Nucleus accumbens (tissue), 56 donors: ENCODE measurements at places on chromosomes 12 and 14.

DNA sequence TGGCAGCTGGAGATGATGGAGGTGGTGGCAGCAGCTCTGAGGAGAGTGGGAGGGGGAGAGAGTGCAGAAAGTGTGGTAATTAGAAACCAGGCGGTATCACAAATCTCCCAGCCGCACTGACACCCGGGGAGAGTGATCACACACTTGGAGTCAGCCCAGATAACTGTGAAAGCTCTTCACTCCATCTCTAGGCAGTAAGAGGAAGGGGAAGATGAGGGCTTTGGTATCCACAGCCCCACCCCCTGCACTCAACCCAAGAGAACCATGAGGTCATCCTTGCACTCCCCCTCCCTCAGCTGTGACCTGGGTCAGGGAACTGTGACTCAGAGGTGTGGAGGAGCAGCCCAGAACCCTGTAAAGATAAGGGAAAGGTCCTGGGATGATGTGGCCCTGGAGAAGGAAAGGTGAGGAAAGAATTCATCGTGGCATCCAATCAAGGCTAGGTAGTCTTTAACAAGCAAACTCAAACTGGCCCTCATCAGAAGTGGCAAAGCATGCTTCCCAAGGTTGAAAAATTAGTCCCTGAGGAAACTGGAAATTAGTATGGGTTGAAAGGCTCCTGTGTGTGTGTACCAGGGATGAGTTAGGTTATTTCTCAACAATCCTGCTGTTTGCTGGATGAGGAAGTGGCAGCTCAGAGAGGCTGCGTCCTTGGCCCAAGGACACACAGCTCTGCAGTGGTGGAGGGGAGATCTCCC, 111.0 kb upstream of the LHX5 start:
- no peak for DNase-seq

DNA sequence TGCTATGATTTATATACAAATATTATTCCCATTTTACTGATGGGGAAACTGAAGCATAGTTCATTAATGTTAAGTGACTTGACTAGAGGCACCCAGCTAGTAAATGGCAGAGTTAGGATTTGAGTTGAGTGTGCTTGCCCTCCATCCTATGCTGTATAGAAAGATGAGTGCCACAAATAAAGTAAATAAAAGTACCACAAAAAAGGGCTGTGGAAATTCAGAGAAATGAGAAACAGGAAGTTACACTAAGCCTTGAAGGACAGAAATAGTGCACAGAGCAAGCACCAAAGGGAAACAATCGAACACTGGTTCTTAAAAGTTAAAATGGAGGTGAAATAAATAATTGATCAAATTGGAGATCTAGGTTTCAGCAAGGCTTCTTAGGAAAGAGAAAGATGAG, 9.2 kb upstream of the ABCD2 start:
- no peak for DNase-seq

DNA sequence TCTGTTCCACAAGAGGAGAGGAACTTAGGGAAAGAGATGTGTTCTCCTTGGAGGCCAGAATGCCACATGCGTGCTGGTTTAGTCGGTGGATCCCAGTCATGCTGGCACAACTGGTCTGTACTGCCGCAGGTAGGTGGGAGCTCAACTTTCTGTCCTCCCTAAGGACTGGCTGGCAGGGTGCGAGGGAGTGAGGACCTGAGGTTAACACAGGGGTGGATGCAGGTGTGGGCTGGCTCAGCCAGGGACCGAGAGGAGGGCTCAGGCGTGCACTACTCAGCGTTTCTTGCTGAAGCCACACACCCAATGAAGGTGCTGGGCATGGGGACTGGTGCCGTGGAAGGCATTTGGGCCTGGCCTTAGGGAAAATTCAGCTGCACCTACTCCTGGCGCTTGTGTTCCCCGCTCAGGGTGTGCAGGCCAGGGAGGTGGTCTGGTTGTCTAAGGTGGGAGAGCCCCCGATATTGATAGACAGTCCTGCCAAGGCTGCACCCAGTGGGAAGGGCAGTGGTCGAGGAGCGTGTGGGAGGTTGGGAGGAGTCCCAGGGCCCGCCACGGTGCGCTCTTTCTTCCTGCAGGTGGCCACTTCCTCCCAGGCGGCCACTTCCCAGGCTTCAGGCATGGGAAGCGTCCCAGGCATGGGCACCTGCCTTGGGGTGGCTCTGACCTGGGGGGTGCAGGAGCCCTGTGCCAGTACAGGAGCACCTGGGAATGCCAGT, 138.4 kb downstream of the ADGRD1 start:
- no peak for DNase-seq

DNA sequence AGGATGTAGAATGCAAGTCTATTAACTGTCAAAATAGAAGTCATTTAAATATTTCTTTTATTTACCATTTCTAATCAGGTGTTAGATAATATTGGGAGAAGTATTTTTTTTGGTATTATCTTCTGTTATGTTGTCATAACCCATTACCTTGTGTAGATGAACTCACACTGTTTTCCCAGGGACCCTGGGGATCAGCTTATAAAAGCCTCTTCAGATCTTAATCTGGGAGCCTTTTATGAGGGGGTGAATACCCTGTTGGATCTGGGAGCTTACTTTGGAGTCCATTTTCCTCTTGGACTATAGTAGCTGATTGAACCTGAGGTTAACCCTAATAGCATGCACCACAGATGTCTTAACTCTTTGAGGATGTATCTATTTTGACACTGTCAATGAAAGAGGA, 176.3 kb upstream of the ATP2B1 start:
- no peak for DNase-seq

- no peak for DNase-seq
Observed at GRCh38 chr14:57725399-57726077, 140.4 kb downstream of the SLC35F4 start.

GRCh38 chr12:75969768-75970167, 61.8 kb downstream of the PHLDA1 start:
- DNase-seq = no peak

- no peak for DNase-seq
Observed at GRCh38 chr12:8876887-8877286, 37.4 kb upstream of the PHC1 start.

DNA sequence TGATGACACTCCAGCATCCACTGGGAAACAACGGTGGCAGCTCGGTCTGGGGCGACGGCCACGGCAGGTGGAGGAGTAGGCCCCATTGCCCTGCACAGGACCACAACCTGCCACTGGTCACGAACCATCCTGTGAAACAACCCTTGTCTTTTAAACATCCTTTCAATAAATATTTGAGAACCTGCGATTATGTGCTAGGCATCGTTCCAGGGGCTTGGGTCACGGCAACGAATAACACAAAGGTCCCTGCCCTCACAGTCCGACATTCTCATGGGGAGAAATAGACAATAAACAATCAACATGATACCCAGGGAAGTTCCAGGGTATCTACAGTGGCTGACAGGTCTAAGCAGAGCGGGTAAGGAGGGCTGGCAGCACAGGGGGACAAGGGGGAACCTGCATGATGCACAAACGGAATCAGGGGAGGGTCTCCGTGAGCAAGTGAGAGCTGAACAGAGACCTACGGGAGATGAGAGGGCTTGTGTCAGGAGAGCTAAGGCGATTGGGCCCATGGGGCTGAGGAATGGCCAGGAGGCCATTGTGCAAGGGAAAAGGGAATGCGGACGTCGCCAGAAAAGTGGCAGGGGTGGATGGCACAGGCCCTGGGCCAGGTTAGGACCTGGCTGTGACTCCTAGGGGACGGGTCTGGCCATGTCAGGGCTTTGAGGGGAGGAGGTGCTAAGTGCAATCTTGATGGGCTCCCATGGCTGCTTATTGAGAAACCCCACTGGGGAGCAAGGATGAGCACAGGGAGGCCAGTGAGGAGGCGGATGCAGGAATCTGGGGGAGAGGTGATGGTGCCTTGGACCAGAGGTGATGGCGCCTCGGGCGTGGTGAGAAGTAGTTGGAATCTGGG, 9.7 kb downstream of the SCARB1 start:
- DNase-seq = no peak

DNA sequence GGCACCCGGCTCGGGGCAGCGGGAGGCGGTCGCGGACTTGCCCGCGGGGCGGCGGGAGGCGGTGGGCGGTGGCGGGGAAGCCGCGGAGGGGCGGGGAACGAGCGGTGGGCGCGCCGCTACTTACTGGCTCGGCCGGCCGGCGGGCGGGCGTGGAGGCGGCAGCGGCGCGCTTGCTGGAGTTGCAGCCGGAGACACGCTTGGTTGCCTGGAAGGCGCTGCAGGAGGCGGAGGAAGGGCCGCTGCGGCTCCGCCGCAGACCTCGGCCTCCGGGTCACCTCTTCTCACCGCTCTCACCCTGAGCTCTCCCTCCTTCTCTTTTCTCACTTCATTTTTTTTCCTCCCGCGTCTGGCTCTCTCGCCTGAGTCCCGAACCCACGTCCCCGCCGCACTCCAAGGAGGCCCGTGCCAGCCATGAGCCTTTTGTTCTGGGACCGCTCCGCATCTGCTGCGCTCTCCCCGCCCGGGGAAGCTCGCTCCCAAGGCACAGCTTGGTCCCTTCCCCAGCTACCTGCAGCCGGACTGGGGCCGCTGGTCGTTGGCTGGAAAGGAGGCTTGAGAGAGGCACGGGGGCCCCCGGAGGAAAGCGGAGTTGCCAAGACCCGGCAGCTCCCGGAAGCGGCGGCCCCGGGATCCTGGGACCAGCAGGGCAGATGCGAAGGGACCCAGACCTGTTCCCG, 592 bp upstream of the KCNK10 start:
- DNase-seq = no peak

- DNase-seq = peak; percentile 23
Observed at GRCh38 chr14:100383727-100384158, 60.6 kb downstream of the SLC25A47 start.

GRCh38 chr12:50580436-50580835, 75.7 kb downstream of the DIP2B start:
- no peak for DNase-seq

- no peak for DNase-seq
Observed at GRCh38 chr12:28097221-28097620, 93.0 kb upstream of the CCDC91 start.

DNA sequence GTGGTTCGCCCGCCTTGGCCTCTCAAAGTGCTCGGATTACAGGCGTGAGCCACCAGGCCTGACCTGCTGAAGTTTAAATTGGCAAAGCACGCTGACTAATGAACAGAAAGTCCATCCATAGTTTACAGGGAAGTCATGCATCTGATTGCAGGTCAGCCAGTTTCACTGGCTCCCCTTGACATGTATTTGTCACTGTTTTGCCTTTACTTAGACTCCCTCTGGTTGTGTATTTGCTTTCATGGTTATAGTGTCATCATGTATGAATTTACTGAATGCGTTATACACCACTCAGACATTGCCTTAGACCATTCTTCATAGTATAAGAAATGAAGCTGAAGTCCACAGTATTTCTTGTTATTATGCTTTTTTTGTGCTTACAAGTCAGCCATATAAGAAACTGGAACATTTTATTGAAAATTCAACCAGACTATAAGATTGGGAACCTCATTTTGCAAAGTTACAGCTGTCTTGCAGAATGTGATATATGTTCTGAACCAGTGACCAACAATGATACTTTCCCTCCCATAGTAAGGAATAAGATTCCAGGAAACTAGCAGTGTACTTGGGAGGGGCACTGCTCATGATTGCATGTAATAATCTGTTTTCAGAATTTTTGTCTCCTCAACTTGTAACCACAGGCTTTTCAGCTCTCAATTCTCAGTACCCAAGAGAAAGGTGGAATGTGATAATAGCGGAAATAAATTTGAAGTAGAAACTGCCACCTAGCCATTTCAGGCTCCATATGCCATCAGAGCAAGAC, 51.9 kb upstream of the ATF7IP start:
- no peak for DNase-seq

- DNase-seq = no peak
Observed at GRCh38 chr12:68608191-68608590, 2.5 kb upstream of the RAP1B start.

DNA sequence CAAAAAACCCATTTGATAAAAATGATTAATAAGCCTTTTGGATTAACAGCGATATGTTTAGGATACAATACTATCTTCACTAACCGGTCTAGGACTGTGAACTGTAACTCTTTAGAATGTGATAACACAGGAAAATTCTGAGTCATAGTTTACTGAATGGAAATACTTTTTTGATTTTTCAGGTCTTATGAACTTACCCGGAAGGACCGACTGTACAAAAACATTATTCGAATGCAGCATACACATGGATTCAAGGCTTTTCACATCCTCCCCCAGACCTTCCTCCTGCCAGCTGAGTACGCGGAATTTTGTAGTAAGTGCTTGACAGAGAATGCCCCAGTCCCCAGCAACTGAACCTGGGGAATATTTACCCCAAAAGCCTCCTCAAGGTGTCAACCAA, 29.0 kb downstream of the TTLL5 start:
- no peak for DNase-seq

DNA sequence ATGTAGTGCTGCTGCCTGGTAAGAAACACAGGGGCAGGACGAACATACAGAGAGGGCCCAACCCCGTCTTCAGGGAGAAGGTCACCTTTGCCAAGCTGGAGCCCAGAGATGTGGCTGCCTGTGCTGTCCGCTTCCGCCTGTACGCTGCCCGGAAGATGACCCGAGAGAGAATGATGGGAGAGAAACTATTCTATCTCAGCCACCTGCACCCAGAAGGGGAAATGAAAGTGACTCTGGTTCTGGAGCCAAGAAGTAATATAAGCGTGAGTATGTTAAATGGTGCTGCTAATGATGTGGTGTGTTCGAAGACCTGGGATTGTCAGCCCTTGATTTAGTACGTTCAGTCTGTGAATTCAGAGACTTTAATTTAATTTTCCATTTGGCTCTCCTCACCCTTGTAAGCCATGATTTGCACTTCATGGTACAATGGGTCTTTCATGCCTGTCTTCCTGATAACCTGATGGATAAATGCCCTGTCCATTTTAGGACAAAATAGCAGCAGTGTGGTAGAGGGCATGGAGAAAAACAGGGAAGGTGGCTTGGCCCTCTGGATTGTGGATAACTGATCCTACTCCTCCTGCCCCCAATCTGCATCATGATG, 318.9 kb downstream of the SNAPC1 start:
- no peak for DNase-seq

- no peak for DNase-seq
Observed at GRCh38 chr14:100049220-100049619, 16.0 kb upstream of the EVL start.

DNA sequence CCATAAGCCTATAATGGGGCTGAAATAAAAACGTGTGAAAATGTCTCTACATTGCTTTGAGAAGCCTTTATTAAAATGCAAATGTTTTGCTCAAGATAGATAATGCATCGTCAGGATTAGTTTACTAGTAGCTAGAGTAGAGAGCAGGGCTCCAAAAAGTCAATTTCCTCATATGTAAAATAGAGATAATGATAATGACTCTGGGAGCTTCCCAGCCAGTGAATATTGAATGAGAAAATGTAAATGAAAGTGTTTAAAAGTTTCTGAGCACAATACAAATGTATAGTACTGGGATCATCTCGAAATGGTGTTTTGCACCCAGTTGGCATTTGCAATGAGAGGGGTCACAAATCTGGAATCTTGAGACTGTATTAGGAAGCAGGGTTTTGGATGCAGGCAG, 135.3 kb downstream of the OTOGL start:
- no peak for DNase-seq
